ENCODE measurements at places on chromosomes 2 and 18.

DNA sequence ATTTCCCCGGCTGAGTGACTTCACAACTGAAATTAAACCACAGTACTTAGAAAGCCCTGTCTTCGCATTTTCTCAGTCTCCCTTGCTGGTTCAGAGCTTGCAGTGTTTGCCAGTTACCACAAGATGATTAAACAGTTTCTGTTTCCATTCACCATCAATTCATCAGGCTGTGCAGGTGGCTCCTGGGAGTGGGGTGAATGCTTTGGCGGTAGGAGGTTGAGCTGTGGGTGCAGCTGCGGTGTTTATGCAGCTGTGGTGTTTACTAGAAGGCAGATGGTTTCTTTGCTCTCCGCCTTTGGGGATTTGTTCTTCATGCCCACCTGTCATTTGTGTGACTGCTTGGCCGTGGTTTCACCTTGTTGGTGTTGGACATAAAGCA, 16.1 kb downstream of the ACOXL start:
- DNase-seq: no peak

- no peak for DNase-seq
These were observed 46.7 kb downstream of the LDLRAD4 start for GRCh38 chr18:13265008-13265910.

- peak; percentile 34 for DNase-seq
These were observed 572 bp downstream of the RPS27A start for GRCh38 chr2:55232863-55233657.

DNA sequence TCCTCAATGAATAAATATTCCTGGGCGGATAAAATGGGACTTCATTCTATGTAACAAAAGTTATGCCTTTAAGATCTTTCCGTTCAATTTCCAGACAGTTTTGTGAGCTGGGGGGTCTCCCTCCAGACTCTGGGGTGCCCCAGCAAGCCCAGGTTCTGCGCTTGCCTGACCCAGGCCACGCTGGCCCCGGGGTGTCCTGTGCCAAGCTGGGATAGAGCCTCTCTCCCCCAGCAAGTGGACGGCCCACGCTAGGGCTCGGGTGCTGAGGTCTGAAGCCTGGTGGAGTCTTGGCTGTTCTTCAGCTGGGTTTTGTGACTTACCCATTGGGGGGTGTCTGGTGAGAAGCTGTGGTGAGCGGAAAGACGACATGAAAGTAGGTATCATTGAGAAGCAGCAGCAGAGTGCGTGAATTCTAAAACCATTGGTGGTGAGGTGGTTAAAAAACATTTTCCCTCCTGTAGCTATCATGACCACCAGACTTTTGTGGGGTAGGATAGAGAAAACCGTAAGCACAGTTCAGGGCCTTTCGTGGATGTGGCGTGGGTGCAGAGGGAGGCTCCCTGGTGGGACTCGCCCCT, 346.8 kb downstream of the ANAPC1 start:
- no peak for DNase-seq

DNA sequence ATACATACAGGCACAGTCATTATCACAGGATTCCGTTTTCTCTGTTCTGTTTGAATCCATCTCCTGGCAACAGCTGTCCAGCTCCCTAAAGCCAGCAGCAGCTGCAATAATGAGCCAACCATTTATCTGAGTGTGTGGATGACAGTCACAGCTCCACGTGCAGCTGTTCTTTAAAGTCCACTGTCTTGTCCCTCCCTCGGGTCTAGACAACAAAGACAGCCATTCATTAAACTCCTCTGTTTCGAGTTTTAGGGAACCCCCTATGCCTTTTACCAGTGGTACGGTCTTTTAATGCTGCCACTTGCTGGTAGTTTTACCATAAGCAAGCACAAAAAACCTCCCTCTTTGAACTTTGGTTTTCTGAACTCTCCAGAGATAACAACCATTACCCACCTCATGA, 16.0 kb upstream of the MSGN1 start:
- no peak for DNase-seq

- no peak for DNase-seq
These were observed 42.0 kb upstream of the OTOS start for GRCh38 chr2:240182476-240182875.
